ENCODE measurements at places on chromosomes 1 and 21.
A peak's percentile ranks its signal among the peaks of the same experiment; 100 is the strongest.

DNA sequence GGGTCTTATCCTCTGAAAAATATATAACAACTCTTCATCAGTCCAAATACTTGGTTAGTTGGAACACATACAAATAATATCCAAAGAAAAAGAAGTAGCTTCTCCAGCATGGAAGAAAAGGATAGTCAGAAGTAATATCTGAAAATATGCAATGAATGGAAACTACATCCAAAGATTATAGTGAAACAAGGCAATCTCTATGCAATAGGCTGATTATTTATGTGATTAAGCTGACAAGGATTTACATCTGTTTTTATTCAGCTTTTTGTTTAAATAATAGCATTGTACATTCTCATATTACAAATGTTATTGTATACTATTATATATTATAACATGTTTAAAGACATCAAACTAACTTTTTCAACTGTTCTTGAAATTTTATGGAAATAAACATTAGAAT is 15.3 kb upstream of the TGFBR3 start:
- DNase-seq, result no peak

DNA sequence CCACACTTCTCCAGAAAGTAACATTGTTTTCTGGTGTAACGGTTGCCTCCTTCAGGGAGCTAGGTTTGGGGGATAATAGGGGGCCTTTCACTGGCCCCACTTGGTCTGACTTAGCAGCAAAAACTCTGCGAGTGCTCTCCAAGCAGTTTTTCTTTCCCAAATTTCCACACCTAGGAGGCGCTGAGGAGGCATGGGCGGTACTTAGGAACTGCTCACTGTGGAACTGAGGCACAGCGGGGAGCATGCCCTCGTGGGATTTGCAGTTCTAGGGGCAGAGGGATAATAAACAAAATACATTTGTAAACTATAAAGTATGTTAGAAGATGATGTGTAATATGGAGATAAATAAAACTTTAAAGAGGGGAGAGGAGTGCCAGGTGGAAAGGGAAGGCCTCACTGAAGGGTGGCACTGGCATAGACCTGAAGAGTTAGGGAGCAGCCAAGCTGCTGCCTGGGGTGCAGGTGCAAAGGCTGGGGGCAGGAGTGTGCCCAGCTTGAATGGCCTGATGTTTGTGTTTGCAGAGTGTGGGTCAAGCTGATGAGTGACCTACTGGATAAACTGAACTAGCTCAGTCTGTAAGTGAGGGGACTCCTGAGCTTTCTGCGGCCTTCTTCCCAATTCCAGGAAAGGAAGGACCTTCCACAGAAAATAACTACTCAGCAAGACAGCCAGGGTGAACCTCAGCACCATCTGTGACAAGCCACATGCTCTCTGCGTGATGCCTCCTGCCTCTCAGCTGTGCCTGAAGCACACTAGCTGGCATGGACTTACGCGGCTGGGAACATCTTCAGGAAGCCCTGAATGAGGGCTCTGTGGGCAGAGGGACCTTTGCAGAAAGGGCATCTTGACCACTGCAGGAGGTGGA is 1.9 kb downstream of the EPHX1 start:
- no peak for DNase-seq

DNA sequence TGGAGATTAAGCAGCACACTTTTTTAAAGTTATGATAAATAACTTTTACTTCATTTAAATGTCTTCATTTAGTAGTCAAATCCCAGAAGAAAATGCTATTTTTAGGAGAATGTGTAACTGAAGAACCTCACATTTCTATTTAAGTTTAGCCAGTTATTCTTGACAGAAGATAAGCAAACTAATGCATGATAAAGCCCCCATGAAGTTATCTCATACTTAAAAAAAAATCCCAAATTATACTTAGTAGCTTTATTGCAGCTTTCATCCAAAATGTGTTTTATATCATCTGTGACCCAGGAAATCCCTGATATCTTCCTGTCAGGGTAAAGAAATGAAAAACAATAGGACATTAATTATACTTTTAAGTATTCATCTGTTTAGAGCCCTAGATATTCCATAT is 124.8 kb upstream of the SYT6 start:
- DNase-seq, result no peak

DNA sequence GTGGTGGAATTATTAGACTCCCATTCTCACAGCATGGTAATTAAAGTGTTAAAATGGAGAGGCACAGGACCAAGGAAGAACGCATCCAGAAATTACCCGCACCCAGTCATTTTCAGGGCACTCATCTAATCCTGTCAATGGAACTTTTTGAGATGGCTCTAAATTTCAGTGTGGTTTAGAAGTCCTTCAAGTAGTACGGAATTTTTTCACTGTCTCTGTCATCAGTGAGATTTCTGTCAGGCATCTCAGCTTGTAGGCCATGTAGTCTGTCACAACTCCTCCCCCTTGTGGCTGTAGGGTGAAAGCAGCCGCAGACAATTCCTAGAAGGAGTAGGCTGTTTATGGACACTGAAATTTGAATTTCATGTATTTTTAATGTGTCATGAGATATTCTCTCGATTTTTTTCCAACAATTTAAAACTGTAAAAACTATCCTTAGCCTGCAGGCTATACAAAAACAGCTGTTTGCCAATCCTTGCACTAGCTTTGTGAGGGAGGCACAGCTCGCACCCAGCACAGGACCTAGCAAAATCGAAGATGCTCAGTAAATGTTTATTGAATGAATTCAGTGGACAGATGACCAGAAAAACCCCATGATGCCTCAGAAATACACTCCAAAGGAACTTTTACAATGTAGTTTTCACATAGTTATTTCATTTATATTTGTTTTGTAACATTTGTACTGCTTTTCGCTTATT is 6.6 kb upstream of the NUP133 start:
- no peak for DNase-seq

GRCh38 chr21:35578347-35578782 is 482.0 kb downstream of the SETD4 start:
- no peak for DNase-seq

DNA sequence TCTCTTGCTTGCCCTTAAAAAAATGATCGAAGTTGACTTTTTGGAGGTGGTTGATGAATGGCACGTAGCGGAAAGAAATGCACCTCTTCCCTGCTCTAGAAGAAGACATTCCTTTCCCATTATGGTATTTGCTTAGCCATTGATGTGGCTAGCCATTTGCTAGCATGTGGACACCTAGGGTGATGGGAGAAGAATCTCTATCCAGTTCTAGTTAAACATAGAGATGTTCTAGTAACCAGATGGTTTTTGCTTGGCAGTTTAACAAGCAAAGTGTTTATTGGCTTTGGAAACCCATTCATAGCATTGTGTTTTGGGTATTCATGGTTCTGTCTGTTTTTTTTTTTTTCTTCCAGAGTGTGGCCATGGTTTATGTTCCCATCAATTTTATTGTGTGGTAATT is 78.9 kb downstream of the KCNJ6 start:
- DNase-seq, result no peak

GRCh38 chr1:14668538-14668937 is 70.1 kb downstream of the KAZN start:
- DNase-seq, result no peak

DNA sequence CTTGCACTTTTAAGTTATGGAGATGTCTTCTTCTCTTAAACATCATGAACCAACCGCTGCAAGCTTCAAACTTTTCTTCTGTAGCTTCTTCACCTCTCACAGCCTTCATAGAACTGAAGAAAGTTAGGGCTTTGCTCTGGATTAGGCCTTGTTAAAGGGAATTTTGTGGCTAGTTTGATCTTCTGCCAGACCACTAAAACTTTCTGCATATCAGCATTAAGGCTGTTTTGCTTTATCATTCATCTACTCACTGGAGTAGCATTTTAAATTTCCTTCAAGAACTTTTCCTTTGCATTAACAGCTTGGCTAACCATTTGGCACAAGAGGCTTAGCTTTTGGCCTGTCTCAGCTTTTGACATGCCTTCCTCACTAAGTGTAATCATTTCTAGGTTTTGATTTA is 43.0 kb upstream of the RGL1 start:
- no peak for DNase-seq

- no peak for DNase-seq
These were observed 94.6 kb downstream of the ADARB1 start for GRCh38 chr21:45169001-45169400.

DNA sequence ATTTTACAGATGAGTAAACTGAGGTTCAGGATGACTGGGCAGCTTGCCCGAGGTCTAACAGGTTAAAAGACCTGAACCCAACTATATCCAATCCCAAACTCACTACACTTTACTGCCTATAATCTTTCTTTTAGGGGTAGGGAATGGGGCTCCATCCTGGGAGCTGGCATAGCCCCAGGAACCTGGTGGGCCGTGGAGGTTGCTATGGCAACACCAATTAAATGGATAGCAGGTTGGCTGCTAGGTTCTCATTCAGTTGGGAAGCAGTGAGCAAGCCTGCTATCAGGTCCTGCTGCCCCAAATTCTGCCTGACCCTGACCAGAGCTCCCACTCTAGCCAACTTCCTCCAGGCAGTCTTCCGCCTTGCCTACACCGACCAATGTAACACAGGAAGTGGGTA is 40.9 kb downstream of the LRP8 start:
- DNase-seq, result no peak

- DNase-seq, result no peak
These were observed 71.8 kb upstream of the LRRC53 start for GRCh38 chr1:74584185-74584584.

DNA sequence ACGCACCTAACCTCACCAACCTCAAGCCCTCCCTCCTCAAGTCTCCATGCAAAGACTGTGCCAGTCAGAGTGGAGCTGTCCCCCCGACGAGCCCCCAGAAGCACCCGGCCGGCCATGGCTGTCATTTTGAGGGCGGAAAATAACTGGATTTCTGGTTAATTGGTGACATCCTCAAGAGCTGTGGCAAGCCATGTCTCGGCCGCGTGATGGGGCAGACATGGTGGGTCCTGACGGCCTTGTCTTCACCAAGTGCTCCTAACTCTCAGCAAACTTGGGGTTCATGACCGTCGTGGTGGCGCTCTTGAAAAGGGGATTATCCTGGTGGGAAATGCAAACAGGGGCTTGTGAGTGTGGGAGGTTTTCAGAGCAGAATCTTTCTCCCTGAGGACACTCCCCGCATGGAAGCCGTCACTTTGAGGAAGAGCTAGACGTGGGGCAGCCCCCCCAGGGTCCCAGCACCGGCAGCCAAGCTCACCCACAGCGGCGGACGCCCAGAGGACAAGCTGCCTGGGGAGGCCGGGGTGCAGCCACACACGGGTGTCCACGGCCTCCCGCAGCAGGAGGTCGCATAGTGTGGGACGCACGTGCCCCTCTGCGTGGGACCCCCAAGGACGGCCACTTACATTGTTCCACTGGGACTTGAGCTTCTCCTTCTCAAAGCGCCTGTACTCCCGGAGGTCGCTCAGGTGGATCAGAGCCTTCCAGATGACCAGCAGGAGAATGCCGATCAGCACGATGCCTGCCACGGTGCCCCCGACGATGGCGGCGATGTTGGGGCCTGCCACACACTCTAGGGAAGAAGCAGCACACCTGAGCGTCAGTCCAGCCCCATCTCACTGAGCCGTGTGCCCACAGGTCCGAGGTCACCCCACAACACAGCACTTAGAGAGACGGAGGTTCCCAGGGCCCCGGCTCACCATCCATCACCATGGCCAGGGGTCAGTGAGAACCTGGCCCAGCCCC is 12.9 kb upstream of the PTTG1IP start:
- no peak for DNase-seq

- DNase-seq, result no peak
These were observed 160.5 kb upstream of the HMCN1 start for GRCh38 chr1:185573677-185574076.

- DNase-seq, result peak; percentile 41
These were observed 12.3 kb upstream of the SLAMF7 start for GRCh38 chr1:160726498-160727315.

DNA sequence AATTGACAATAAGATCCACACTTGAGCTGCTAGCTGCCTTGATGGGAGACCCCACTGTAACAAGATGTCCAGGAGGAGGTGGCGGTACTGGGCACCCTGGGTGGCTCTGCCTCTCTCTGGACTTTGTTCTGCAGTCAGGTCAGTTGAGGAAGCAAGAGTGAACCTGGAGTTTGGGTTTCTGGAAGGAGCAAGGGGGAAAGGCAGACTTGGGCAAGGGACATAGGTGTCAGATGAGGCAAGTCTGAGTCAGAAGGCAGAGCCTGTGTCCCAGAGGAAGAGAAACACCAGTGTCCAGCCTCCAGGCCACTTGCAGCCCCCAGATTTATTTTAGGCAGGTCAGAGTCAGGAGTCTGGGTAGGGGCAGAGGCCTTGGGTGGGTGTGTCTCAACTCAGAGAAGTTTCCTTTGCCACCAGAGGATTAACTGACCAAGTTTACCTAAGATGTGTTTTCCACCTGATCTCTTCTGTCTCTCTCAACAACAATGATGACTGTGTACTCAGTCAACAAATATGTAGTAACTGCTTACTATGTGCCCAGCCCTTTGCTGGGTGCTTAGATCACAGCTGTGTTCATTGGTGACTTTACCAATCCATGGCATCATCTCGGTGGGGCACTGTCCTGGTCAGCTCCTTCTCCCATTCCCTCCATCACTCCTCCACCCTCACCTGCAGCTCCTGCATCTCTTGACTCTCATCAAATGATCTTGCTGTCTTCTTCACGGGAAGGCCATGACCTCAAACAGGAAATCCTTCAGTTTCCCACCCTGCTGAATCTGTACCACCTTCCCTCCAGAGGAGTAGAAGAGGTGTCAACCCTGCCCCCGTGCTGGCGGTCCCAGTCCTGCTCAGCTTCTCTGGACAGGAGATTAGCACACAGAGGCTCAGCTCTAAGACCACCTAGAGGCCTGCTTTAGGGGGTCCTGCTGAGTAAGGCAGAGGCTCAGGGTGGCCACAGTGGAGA is 36.6 kb downstream of the ELF3 start:
- DNase-seq, result no peak

DNA sequence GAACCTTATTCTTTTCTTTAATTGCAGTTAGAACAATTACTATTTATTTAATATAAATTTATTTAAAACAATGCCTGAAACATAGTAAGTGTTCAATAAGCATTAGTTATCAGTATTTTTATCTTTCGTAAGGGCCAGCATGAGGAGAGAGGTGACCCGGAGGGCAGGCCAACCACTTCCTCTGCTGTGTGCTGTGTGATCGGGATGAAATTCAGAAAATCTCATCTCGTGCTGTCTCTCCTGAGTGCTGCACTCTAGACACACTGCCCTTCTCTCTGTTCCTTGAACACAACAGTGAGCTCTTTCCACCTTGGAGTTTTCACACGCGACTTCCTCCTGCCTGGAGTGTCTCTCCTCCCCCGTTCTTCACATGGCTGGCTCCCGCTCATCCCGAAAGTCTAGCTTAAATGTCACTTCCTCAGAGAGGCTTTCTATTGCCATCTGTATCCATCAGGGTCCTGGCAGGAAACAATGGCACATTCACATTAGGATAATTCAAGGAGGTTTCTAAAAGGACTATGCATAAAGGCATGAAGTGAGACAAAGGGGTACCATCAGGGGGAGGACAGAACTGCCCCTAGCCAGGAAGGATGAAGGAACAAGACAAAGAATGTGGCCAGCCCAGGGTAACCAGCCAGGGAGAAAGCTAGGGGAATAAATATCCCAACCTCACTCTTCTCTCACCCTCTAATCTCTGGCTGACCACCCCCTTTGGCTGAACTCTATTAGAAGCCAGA is 142.6 kb upstream of the GJB5 start:
- no peak for DNase-seq

- no peak for DNase-seq
These were observed 10.6 kb upstream of the LRRC39 start for GRCh38 chr1:100188617-100189016.

All from GM12892 (cell line).